Myocyte (in vitro differentiated cells): ENCODE measurements at places on chromosomes 3 and 15. TPM values are rescaled to one million over a fixed set of nuclear protein-coding genes. Genes with fewer than 3 reads are reported as not detected.
A peak's percentile ranks its signal among the peaks of the same experiment; 100 is the strongest.

DNA sequence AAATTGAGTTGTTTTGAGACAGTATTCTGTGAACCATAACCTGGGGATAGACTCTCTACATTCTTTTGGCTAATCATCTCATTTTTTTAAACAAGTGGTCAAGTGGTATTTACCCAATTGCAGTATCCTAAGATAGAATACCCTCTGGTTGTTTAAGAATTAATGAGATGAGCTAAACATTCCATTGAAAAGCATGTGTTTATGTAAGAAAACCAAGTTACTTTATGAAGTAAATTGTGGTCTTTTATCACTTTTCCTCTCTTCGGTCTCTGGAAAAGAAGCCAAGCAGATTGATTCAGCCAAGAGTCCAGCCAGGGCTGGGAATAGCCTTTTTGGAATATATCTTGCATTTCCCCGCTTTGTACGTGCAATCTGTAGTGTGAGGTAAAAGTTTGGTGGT lies 185.7 kb upstream of the TOPAZ1 start:
- DNase-seq = no peak

DNA sequence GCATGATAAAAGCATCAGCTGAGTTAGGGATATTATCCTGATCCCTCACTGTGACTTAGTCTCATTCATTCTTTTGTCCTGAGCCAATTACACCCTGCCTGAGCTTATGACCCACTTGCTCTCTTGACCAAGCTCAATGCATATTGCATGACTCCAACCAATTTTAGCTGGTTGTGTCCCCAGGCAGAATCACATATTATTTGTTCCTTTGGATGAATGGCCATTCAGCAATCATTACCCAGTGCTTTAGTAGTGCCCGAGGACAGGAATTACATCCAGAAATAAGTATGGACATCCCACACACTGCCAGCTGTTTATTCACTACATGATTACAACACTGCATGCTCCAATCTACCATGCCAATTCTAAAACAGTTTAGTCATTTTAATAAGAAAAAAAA lies 322.5 kb downstream of the ZBBX start:
- DNase-seq = no peak

DNA sequence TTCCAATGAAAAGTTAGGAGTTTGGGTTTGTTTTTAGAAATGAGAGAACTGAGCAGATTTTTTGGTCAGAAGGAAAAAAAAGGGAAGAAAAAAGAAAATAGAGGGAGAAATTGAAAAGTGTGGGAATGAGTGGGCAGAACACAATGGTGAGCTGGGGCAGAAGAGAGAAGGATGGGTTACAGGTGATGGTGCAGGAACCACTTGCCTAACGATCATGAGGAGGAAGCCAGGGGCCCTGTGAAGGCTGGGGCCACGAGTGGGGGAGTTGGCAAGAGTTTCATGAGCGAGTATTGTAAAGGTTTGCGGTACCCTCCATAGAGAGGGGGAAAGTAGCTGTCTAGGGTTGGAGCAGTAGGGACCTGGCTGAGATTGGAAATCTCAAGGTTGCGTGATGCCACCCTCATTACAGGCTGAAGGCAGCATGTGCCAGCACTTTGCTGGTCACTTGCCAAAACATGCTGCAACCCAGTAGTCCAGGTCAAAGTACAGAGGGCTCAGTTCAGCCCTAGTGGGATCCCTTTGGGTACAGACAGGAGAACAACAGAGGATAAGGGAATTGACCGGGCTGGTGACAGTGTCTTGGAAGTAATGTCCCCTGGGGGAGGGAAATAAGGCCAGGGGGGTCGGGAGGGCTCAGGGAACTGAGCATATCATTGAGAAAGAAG lies 6.6 kb downstream of the IVD start:
- DNase-seq = no peak

DNA sequence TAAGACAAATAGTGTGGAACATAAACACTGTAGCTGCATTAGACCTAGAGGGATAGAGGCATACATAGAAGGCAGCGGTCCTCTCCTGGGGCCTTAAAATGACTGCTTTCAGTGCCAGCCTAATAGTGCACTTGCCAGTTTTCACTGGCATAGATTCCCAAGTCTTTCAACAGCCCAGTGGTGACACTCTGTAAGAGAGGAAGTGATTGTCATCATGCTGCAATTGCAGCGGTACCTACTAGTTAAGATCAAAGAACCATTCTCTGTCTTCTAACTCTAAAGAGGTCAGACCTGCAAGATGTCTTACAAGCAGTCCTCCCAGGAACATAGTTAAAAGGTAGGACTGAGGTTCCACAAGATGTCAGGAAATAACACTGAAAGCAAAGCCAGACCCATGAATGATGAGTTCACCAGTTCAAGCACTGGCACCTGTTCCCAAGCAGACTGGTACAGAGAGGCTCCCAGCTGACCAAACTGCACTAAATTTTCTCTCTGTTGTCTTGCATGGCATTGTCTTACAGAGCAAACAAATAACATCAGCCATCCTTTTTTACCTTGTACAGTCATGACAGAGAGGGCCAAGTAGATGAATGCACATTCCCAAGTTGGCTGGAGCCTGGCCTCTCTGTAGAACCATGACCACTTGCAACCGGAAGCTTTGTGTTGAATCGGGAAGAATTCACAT lies 100.5 kb upstream of the SKOR1 start:
- DNase-seq = peak; percentile 83

SCAANT1 gene
- total RNA-seq = not detected in 2 replicates

ZBTB47 gene
- total RNA-seq = 96.8 and 103 TPM in 2 replicates

DNA sequence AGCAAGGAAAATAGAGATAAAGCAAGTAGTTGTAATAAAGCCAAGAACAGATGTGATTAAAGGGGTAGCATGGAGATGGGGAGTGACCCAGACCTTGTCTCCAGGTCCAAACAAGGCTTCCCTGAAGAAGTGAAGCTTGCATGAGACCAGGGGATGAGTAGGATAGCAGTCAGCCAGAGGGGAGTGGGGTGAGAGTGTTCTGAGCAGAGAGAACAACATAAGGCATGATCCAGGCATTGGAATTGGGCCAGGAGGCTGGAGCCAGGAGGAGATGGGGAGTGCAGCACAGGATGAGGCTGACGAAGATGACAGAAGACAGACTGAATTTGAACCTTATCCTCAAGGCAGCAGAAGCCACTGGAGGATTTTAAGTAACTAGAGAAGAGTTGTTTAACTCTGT lies 7.2 kb downstream of the TMOD2 start:
- peak; percentile 56 for DNase-seq

TMCO5A gene
- total RNA-seq = not detected in 2 replicates

DNA sequence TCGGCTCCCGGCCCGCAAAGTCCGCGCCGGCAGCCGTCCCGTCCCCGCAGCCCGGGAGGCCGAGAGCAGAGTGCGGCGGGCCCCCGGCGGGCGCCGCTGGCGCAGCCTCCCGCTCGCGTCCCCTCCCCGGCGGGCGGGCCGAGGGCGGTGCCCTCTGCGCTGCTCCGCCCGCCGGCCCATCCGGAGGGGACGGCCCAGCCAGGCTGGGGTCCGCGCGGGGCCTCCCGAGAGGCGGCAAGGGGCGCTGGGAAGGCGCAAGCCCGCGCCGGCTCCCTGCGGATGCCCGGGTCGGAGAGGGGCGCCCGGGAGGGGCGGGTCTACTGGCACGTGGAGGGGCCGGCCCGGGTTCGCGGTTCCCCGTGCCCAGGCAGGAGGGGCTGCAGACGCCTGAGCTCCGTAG lies at the start of the genes CLCN2 and POLR2H:
Gene CLCN2 (minus strand): TSS at position 74 of the 400 bp plus-strand sequence. CDS start 126 bp downstream, outside the sequence.
Gene POLR2H (plus strand): TSS at position 179 of the 400 bp plus-strand sequence. CDS start 1,783 bp downstream, outside the sequence.
- DNase-seq = peak; percentile 69

CCR1 gene
- 0.53 and 0.57 TPM in 2 replicates for total RNA-seq

GRCh38 chr3:44492496-44492895 lies 15.0 kb upstream of the ZNF445 start:
- DNase-seq = no peak

DNA sequence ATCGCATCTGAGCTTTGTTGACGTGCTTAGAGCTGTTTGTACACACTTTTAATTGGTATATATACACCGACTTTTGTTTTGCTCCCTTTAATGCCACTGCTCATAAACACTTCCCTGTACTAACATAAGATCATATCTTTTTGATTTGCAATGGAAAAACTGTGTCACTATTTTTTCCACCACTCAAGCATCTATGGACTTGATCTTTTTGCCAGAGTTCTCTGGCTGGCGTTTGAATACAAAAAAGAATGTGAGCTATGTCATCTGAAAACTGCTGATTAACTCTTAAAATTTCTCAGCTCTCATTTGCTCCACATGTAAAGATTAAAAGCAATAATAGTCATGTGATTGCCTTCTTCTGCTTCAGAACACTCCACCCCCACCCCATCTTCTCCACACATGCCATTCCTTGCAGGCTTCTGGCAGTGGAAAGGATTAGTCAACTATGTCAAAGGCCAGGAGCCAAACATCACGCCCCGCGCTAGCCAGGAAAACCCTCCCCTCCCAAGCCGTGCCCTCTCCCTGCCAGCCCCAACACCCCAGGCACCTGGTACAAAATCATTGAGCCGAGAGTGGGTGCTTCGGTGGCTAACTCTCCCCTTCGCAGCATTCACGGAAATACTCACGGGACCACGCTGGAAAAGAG lies 123.4 kb upstream of the MEF2A start:
- peak; percentile 95 for DNase-seq

DNA sequence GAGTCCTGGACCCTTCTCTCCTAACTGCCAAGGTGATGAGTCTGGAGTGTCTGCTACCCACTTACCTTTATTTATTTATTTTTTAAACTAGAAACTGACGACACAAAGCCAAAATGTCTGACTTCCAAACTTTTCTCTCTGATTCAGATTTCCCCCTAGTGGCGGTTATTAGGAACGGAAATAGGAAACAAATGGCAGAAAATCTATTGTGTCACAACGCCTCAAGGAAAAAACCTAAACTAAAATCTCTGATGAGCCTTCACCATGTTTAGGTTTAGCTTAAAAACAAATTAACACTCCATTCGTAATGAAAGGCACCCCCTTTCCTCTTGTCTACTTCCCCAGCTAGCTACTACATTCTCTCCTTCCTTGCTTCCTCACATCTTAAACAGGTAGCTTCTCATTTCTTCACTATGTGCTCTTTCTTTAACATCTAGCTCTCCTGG lies 94.0 kb upstream of the MEX3B start:
- peak; percentile 80 for DNase-seq

DNA sequence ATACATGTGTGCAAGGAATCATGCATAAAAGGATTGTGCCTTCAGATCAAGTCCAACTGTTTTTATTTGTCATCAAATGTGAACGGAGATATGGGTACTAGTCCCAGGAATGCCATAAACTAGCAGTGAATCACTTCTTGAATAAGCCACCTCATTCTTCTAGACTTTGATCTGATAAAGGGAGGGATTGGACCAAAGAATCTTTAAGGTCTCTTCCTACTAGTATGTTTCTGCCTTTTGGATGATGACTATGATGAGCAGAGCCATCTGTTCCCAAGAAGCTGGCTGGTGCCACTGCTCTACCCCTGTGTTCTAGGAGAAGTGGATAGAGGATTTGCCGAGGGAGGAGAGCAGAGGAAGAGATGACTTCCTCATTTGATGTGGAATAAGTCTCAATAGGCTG lies 28.8 kb upstream of the UACA start:
- peak; percentile 47 for DNase-seq

- DNase-seq = peak; percentile 38
These were observed 123.9 kb downstream of the OXNAD1 start for GRCh38 chr3:16388850-16389441.

HCN4 gene
- total RNA-seq = not detected in 2 replicates
